ENCODE measurements at places on chromosomes 2 and 18. TPM values are rescaled to one million over a fixed set of nuclear protein-coding genes. Genes with fewer than 3 reads are reported as not detected.
A peak's percentile ranks its signal among the peaks of the same experiment; 100 is the strongest.

The C2orf78 gene
- total RNA-seq: not detected

The NOSTRIN gene
- total RNA-seq: 6.6 TPM

The TFCP2L1 gene
- 0.42 TPM for total RNA-seq

DNA sequence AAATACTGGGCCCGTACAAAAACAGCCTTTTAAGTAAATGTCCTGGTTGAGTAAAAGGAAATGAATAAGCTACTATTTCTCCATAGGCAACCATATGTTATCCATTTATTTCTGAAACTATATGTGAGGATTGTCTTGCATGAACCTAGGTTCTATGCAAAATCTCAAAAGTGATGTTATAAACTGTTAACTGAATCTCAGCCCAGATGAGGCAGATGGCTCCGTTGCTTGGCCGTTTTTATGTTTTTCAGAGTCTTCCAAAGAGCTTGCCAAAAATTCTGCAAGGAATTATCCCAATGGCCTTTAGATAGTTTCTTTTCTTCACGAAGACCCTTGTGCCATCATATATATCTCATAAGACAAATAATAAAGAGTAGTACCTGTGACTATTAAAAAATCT lies 1669.5 kb upstream of the DDX18 start:
- H3K4me3 ChIP-seq: no peak overlapping the region
- no peaks in the 10 kb centered on the region for H3K27me3 ChIP-seq
- H3K36me3 ChIP-seq: no peaks in the 10 kb centered on the region
- no peaks in the 10 kb centered on the region for H3K4me1 ChIP-seq
- no peak for DNase-seq

GRCh38 chr2:217972490-217972889 lies 30.3 kb downstream of the TNS1 start:
- H3K27ac ChIP-seq: peak overlapping the region; percentile 90
- no peak overlapping the region for H3K4me3 ChIP-seq
- H3K36me3 ChIP-seq: no peaks in the 10 kb centered on the region
- H3K4me1 ChIP-seq: peaks cover 88% of the 10 kb centered on the region
- no peak for DNase-seq
- H3K27me3 ChIP-seq: no peaks in the 10 kb centered on the region

GRCh38 chr18:29326214-29326613 lies 1149.3 kb upstream of the CDH2 start:
- no peak for DNase-seq
- H3K4me3 ChIP-seq: no peak overlapping the region
- no peaks in the 10 kb centered on the region for H3K27me3 ChIP-seq
- no peak overlapping the region for H3K27ac ChIP-seq

Data from esophagus muscularis mucosa (tissue), 4 donors.